ENCODE measurements at places on chromosomes 12 and 14.

- no peak for DNase-seq
Measured at GRCh38 chr14:100424504-100425428, 101.6 kb downstream of the SLC25A47 start.

GRCh38 chr12:47015381-47015780 is 64.0 kb upstream of the PCED1B start:
- no peak for DNase-seq

GRCh38 chr12:15163030-15163976 is 57.9 kb downstream of the RERG start:
- DNase-seq, result no peak

GRCh38 chr12:132834181-132834711 is 5.6 kb upstream of the GOLGA3 start:
- no peak for DNase-seq

DNA sequence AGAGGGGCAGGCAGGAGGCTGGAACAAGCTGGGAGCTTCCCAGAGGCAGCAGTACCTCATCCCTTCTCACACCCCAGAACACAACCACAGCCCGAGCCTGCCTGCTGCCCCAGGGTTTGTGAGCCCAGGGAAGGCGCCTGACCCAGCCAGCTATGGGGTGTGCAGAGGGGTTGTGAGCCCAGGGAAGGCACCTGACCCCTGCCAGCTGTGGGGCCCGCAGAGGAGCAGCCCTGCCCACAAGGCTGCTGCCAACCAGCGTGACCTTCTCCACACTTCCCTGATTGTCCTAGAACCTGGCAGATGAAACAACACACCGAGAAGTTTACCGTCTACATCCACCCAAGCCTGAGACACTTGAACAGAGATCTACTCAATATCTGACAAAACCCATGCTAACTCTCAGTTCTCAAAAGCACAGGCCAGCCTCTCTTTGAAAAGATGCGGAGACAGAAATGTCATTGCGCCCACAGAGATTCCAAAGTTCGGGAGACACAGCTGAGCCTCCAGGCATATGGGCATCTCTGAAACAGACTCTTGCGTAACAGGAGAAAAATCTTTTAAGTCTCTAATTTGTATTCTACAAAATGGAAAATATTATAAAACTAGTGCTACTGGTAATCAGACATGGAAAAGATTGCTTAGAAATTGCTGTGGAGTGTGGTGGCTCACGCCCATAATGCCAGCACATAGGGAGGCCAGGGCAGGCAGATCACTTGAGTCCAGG is 47.3 kb downstream of the SFSWAP start:
- DNase-seq, result no peak

DNA sequence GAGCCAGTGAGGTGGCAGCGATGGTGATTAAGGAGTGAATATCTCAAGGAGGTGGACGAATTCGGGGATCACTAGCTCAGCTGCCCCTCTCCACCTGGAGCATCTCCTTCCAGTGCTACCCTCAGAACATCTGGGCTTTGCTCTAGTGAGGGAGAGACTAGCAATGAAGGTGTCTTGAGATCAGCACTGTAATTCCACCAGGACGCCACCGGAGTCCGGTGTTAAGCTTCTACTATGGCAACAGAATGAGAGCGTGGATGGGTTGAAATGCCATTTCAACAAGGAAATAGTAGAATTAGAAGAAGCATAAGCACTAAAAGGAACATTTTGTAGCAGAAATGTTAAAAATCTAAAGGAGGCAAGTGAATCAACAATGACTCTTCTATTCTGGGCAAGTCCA is 61.1 kb downstream of the NTF3 start:
- no peak for DNase-seq

DNA sequence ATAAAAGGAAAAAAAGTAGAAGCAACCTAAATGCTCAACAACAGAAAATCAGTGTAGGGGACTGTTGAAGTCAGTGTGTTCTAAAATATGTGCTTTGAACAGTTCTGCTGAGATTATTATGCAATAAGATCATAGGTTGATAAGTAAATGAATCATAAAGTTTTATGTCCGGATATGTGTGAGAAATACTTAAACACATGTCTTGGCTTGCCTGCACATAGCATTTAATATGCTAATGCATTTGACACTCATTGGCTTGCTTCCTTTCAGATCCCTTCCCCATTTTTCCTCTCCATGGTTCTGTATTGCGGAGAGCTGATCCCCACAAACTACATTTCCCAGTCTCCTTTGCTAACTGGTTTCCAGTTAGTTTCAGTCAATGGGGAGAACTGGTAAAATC is 573.8 kb upstream of the TBX3 start:
- no peak for DNase-seq

GRCh38 chr14:57928732-57929131 is 62.8 kb upstream of the SLC35F4 start:
- no peak for DNase-seq

GRCh38 chr12:122790393-122791075 is 16.2 kb downstream of the CCDC62 start:
- DNase-seq, result no peak

DNA sequence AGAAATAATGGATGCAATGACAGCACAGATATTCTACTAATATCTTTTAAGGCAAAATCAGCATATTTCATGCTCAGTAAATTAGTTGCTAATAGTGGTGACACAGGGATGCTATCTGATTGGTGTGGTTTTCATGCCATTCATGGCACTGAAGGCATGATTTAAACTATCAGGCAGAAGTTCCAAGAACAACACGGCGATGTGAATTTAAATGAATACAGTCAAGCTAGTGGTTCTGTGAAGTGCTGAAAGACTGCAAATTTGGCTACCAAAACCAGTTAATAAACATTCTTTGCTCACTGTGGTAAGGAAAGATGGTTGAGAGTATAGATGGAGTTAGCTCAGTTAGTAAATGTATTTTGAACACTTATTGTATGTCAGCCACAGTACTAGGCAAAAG is 272.0 kb upstream of the DIO2 start:
- DNase-seq, result no peak

- DNase-seq, result no peak
Measured at GRCh38 chr12:49014547-49014946, 4.0 kb downstream of the PRKAG1 start.

GRCh38 chr12:57934819-57935218 is 6.5 kb upstream of the ATP23 start:
- no peak for DNase-seq

- no peak for DNase-seq
Measured at GRCh38 chr12:109047081-109047805, 5.1 kb upstream of the USP30 start.

DNA sequence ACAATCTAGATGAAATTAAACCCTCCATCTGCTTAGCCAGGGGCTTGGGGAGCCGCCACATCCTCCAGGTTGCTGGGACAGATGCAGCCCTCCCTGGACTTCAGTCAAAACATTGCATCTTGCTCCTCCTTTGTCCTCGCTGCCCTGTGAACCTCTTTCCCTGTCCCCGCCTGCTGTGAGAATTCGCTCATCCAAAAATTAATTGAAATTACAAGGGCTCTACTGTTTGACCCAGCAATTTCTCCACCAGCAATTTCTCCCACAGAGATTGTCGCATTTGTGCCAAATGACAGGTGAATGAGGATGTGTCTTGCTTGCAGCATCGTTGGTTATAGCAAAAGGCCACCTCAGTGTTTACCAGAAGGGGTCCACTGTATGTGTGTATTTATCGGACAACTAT is 5.0 kb upstream of the POP5 start:
- no peak for DNase-seq

DNA sequence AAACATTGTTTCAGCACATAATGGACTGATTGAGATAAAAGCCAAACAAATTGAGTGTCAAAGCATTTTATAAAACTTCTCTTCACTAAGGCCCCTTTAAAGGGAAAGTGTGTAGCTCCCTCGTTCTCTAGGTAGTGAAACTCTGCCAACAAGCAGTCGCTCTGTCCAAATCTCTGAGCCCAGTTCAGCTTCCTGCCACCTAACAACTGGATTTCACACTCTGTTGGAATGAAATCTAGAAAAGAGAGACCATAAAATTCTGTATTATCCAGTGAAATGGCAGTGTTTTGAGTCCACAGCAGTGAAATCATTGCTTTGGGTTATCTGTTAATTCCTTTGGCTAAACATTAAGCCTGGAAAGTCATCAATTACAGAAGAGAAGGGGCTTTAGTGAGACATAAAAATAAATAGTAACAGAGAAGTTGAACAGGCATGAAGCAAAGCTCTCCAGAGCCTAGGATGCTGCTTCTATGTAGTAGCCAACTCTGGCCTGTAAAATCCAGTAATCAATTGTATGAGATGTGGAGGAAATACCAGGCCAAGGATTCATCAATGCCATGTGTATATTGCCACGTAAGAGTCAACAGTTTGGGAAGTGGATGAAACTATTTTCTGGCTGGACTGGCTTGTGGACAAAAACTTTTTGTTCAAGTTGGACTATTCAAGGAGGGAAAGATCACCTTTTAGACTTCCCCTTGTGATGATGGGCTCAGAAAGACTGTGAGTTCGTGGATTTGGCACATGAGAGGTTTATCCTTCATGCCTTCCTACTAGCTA is 122.5 kb downstream of the WIF1 start:
- no peak for DNase-seq

DNA sequence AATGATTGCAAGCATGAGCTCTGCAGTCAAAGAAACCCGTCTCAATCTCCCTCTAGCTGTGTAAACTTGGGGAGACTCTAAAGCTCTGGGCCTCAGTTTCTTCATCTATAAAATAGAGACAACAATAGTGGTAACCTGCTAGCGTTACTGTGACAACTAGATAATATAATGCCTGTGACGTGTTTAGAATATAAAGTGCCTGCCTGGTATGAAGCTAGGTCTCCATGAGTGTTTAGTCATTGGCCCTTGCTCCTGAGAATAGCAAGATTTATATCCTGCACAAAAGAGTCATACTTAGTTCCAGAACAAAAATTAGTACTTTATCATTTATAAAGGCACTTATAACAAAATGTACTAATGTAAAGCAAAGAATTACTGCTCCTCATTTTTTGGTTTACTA is 8.8 kb upstream of the DCP1B start:
- DNase-seq, result no peak

DNA sequence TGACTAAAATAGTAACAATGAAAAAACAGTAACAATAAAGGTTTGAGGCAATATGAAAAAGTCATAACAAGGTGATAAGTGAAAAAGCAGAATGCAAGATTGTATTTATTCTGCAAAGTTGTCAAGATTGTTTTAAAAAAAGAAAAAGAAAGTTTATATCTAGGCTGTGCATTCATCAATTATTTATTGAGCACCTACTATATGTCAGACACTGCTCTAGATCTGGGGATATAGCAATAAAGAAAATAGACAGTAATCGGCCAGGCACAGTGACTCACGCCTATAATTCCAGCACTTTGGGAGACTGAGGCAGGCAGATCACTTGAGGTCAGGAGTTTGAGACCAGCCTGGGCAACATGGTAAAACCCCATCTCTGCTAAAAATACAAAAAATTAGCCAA is 3.8 kb downstream of the PLA2G1B start:
- no peak for DNase-seq

GRCh38 chr14:92513204-92513965 is at the start of gene RIN3:
Gene RIN3, plus strand, starts transcription at chr14:92513781. Its CDS starts 152 bp downstream, at chr14:92513933.
- DNase-seq, result no peak

- DNase-seq, result no peak
Measured at GRCh38 chr12:21983095-21983494, 41.9 kb upstream of the ABCC9 start.

DNA sequence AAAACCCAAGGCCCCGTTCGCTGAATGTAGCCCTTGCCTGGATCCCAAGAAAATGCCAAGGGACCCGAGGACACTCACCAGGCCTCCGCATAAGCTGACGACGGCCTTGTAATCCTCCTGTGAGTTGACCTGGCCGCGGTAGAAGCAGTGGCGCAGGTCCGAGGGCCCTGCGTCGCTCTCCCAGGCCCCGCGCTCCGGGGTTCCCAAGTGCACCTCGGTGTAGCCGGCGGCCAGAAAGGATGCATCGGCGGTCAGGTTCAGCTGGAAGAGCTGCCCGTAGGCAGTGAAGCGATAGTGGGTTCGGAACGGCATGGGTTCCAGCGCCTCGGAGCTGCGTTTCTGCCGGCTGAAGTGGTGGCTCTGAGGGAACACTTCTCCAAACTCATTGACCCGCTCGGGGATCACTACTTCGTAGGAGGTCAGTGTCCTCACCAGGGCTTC is 1.2 kb downstream of the ADAMTS20 start:
- DNase-seq, result no peak

DNA sequence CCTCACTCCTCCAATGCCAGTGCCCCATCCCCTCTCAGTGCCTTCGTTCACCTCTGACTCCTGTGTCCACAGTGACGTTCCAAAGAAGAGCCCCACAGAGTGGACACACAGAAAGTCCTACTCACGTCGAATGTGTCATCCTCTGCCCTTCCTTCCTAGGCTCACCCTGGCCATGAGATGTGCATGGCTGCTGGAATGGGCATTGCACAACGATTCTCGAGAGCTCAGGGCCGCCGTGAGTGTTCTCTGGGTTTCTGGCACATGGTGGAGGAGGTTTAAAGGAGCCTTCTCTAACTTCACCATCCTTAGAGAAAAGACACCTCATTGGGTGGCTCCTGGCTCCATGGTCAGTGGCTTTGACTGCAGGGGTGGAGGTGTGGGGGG is 12.8 kb upstream of the CEP170B start:
- DNase-seq, result no peak

- no peak for DNase-seq
Measured at GRCh38 chr14:79056879-79057278, 886.7 kb downstream of the NRXN3 start.

DNA sequence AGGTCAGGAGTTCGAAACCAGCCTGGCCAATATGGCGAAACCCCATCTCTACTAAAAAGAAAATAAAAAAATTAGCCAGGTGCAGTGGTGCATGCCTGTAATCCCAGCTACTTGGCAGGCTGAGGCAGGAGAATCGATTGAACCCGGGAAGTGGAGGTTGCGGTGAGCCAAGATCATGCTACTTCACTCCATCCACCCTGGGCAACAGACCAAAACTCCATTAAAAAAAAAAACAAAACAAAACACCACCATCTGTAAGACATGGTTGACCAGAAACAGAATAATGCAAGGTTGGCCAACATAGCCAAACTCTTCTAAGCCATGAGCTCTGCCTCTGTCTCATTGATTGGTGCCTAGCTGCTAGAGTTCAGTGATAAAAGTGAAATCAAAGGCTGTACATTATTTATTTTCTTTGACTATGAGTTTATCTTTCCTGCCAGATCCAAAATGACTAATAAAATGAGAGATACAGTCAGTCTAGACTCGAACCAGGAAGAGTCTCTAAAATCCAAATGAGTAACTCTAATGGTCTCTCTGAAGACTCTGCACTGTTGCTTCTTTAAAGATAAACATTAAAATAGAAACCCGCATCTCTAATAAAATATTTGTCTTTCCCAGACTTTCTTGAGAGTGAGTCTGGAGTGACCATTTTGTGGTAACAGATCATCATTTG is 404.7 kb downstream of the DAD1 start:
- no peak for DNase-seq

GRCh38 chr14:35347323-35348043 is 55.3 kb downstream of the PSMA6 start:
- no peak for DNase-seq
